ENCODE measurements at places on chromosomes 3 and 15. TPM values are rescaled to one million over a fixed set of nuclear protein-coding genes. Genes with fewer than 3 reads are reported as not detected.

DNA sequence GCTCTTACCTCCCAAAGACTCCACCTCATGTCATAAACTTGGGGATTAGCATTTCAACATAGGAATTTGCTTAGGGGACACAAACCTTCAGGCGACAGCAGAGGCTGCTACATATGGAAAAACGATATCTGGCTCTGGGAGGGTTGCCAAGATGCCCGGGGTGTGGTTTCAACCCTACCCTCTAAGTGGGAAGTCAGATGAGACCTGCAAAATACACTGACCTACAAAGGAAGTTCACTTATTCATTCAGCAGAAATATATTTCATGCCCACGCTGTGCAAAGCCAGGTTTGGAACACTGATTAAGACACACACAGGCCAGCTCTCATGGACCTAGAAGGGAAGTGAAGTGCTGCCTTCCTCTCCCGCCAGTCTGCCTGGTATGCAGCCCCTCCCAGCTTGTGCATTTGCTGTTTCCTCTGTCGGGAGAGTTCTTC is 239.3 kb downstream of the FEZF2 start:
- peak; percentile 75 for DNase-seq

DNA sequence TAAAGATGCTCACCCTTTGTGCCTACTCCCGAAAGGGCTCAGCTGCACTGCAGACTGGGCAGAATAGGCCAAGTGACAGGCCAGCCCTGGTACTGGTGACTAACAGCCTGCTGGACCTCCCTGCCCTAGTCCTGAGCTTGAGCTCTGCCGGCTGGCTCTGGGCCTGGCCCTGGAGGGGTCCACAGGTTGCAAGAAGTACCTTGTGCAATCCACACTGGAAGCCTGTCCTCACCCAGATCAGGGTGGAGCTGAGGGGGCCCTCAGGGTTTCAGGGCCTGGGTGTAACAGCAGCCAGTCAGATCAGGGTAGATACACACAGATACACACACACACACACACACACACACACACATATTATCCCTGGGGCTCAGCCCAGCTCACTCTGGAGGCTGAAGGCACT is 27.3 kb upstream of the PLA2G4D start:
- no peak for DNase-seq

GRCh38 chr15:56988219-56988618 is 69.8 kb downstream of the TCF12 start:
- no peak for DNase-seq

- no peak for DNase-seq
Observed at GRCh38 chr15:63054281-63054683, 11.7 kb downstream of the TPM1 start.

GRCh38 chr3:170049146-170050000 is 11.6 kb downstream of the GPR160 start:
- DNase-seq, result peak; percentile 69

GRCh38 chr3:129673897-129674797 is 67.7 kb upstream of the PLXND1 start:
- no peak for DNase-seq

DNA sequence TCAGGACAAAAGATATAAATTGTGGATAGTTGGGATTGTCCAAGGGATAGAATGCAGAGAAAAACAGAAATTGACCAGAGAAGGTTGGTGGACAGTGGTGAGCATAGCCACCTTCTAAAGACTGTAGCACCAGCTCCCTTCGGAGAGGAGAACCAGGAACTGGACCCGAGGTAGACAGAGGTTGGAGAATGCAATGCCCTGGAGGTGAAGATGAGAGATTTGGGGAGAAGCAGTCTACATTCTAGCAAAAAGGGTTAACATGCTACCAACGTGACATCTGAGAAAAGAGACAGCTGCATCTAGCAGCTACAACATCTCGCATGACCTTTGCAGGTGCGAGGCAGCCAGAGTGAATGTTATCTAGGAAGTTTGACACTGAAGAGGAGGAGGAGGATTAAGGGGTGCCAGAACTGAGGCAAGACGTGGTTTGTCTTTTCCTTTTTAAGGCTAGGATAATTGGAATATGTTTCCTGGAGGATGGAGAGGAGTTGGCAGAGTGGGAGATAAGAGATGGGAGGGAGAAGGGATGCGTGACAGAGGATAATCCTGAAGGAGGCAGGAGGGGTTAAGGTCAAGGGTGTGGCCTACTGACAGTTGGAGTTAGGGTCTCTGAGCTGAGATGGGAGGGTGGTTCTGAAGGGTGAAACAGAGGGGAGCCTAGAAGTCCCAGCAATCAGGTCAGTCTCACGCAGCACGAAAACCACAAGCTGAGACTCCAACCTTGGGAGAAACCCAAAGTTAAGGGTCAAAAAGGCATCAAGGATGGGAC is 103.7 kb upstream of the NR2E3 start:
- no peak for DNase-seq

GRCh38 chr15:88472225-88472624 is 4.7 kb downstream of the MRPS11 start:
- DNase-seq, result no peak

GRCh38 chr3:14625443-14625842 is 26.1 kb upstream of the CCDC174 start:
- DNase-seq, result no peak

DNA sequence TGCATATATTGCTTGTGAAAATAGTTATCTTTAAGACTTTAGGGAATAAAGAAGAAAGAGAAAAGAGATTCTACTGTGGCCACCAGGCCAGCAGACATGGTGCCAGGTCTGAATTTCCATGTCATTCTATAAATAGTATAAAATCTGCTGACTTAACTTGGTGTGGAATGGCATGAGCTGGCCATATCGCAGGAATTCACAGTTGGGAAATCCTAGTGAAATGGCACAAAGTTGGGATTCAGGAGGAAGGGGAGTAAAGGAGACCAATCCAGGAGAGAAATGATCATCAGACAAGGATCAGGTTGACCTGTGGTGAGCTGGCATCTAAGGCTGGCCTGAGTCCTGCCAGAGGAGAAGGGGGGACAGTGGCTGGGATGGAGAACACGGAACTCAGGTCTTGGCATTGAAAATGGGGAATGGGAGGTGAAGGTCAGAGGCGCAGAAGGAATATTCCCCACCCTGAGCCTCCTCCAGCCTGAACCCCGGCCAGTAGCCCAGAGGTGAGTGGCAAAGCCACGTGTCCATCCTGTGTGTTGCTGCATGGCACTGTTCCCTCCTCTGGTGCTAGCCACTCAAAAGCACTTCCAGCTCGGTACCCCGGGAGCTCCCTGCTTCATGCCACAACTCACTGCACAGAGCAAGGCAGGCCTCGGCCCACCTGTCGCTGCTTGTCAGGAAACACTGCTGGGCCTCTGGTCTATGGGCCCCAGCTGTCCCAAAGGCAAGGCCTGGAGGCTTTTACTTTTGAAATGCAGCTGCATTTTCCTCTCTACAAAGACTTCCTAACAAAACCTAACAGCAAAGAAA is 51.4 kb downstream of the SSUH2 start:
- no peak for DNase-seq

DNA sequence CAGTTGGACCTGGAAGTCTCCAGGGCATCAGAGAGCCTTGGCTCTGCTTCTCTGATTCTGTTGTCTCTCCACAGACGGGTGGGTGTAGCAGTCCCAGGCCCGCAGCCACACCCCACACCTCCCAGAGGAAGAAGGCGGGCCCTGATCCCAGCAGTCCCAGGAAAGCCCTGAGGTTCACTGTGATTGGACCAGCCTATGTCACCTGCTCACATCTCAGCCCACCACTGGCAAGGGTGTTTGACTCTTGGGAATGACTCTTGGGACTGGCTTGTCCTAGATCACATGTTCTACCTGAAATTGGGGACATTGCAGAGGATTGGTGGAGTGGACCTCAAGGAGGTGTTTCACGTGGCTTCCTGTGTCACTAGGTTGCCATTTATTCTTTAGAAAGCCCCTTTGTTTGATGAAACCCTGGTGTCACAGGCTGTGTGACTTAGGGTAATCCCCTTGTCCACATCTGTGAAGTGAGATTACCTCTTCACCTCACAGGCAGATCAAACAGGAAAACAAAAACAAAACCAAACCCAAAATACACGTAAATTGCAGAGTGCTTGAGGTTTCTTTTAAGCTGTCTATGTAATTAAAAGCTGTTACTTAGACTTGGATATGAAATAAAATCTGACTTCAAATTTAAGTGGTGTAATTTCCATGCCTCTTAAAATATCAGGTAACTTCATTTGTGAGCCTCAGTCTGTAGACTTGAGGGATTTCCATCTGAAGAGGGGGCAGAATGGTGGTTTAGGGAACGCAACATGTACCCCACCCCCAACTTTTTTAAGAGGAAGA is 26.7 kb downstream of the FLNB start:
- no peak for DNase-seq

GRCh38 chr15:56917652-56918045 is 795 bp upstream of the TCF12 start:
- DNase-seq, result no peak

- no peak for DNase-seq
Observed at GRCh38 chr3:172034786-172035685, 4.3 kb upstream of the FNDC3B start.

GRCh38 chr15:38320866-38321265 is 68.2 kb downstream of the SPRED1 start:
- DNase-seq, result no peak

- DNase-seq, result no peak
Observed at GRCh38 chr3:124903896-124904834, 17.0 kb upstream of the ITGB5 start.

The MYZAP gene
- total RNA-seq, result 13.1 TPM

The KIF23 gene
- total RNA-seq, result 1.9 TPM

The NCEH1 gene
- total RNA-seq, result 33.6 TPM

The FSTL1 gene
- 91.6 TPM for total RNA-seq

The DNASE1L3 gene
- 3.7 TPM for total RNA-seq
